ENCODE measurements at places on chromosomes 5 and 9.

DNA sequence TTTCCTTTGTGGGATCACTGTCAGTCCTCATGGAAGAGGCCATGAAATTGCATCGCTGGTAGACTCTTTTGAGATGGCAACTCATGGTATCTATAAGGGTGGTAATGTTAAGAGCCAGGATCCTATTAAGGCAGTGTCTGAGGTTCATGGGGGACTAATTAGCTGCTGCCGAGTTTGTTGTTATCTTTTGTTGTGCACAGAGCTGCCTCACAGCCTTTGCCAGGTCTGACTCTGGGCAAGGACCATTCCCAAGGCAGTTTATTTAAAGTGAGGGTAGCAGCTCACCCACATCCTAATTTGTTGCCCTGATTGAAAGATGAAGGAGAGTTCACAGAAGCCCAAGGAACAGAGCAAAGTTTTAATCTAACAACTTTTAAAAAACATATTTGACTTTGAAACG is 7.9 kb downstream of the SMARCA2 start:
- DNase-seq: no peak

DNA sequence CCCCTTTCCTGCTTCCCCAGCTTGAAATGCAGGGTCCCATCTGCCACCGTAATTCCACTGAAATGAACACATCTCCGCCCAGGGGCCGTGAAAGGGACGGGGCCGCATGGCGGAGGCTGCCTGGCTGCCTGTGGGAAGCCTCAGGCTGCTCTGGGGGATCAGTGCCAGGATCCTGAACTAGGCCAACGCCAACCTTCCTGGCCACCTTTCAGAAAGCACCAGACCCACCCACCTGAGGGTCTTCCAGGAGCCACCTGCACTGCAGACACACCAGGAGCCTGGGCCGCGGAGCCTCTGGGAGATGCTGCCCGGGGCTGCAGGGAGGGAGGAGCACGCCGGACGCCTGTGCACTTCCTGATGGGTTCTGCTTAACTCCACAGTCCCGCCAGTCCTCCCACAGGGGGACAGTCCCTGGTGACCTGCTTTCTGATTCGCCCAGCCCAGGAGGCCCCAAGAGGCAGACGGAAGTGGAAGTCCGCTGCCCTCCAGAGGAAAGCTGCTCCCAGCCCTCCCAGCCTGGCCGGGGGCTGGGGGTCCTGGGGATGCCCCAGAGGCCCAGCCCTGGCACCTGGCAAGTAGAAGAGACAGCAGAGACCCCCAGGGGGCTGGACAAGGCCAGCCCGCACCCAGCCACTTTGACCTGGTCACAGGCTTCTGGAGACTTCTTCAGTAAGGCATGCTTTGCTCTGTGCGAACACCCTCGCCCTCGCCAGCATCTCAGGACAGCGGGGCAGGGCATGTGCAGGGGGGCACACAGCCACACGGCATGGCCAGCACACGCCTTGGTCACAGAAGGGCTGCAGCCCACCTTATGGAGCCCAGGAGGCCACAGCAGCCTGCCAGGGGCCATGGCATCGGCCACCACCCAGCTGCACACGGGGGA is at the start of gene CARD9:
TSS of gene CARD9 (minus strand) at position 370 of the 883 bp plus-strand sequence. CDS start 1,591 bp downstream, outside the sequence.
- no peak for DNase-seq

- DNase-seq: no peak
Observed at GRCh38 chr9:112535811-112536210, 49.2 kb downstream of the KIAA1958 start.

- DNase-seq: no peak
Observed at GRCh38 chr9:127225801-127226625, 38.6 kb upstream of the GARNL3 start.

DNA sequence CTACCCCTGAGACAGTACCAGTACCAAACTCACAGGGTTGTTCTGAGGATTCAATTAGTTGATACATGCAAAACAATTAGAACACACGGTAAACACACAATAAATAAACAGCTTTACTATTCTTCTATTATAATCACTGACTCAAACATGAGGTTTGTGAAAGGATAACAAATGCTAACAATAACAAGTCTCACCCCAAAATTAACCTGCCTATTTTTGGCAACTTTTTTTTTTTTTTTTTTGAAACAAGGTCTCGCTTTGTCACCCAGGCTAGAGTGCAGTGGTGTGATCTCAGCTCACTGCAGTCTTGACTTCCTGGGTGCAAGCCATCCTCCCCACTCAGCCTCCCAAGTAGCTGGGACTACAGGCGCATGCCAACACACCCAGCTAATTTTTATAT is 6.5 kb downstream of the ECPAS start:
- DNase-seq: no peak

DNA sequence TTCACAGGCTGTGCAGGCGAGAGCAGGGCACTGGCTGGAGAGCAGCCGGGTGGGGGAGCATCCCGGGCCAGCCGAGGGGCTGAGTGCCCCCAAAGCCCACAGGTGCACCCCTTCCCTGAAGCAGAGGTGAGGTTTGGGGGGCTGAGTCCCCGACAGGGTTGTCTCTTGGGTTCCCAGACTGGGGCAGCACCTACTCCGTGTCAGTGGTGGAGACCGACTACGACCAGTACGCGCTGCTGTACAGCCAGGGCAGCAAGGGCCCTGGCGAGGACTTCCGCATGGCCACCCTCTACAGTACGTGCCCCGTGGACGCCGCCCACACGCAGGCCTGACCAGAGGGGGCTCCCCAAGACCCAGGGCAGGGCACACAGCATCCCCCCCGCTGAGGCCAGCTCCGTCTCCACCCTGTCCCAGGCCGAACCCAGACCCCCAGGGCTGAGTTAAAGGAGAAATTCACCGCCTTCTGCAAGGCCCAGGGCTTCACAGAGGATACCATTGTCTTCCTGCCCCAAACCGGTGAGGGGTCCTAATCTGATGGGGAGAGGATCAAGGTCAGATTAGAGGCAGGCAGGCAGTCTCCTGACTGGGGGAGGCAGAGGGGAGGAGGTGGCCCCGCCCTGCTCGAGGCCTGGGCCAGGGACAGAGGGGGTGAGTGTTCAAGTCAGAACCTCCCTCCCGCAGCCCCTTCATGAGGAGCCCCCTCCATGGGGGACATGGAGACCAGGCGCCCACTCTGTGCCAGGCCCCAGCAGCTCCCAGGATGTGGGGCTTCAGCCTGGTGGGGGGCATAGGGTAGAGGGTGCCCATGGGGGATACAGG is 2.7 kb downstream of the PTGDS start:
- no peak for DNase-seq

- no peak for DNase-seq
Observed at GRCh38 chr5:142827934-142828576, 57.9 kb downstream of the ARHGAP26 start.

- DNase-seq: no peak
Observed at GRCh38 chr9:135344915-135345500, 134.6 kb upstream of the PPP1R26 start.

Measured in NCI-H1417 treated with DMSO at 0.1 percent for 48 hours (cell line).